ENCODE measurements at places on chromosomes 5 and 9. TPM values are rescaled to one million over a fixed set of nuclear protein-coding genes. Genes with fewer than 3 reads are reported as not detected.

GRCh38 chr9:92685022-92685421, 15.1 kb upstream of the IPPK start:
- DNase-seq: no peak

GHR gene
- total RNA-seq: 20.7 TPM

GRCh38 chr9:128025736-128026135, 41.4 kb downstream of the NAIF1 start:
- DNase-seq: no peak

DNA sequence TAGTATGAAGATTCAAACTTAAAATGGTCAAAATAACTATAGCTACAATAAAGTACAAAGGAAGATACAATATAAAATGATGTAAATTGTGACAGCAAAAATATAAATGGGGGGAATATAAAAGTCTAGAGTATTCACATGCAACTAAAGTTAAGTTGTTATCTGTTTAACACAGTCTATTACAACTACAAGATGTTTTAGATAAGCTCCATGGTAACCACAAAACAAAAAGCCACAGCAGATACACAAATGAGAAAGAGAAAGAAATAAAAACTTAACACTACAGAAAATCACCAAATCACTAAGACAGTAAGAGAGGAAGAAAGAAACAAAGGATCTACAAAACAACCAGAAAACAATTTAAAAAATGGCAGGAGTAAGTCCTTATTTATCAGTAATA, 17.0 kb upstream of the SH3TC2 start:
- no peak for DNase-seq

Data from right cardiac atrium (tissue), 5 donors.